ENCODE measurements at places on chromosomes 7 and 10.

DNA sequence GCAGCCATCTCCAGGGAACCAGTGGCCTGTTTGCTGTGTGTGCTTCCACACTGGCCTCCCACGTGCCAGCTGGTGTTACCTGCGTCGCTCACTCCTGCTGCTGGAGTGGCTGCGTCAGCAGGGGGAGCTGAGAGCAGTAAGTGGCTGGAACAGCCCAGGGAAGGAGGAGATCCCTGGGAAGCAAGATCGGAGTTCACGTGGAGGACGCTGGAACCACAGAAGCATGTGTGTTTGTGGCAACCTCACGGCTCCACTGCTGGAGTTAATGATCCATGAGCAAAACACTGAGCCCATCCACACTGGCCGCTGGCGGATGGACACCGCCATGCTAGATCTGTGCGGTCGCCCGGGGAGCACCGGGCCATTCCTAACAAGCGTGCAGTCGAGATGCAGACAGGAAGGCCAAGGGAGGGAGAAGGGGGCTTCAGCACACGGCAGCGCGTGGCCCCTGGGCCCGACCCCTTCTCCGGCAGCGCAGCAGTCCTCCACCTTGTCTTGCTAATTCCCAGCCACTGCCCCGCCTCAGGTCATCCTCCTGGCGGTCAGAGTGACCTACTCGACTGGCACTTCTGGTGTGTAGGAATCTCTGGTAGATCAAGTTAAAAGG is 68.5 kb upstream of the EEPD1 start:
- peak; percentile 82 for DNase-seq

DNA sequence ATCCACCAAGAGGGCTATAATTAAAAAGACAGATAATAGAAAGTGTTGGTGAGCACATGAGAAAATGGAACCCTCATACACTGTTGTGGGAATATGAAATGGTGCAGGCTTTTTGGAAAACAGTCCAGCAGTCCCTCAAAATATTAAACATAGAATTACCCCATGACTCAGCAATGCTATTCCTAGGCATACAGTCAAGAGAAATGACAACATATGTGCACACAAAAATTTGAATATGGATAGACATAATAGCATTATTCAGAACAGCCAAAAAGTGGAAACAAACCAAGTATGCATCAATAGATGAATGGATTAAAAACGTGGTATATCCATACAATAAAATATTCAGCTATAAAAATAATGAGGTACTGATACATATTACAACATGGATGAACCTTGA is 64.5 kb upstream of the GDF10 start:
- DNase-seq = no peak

- peak; percentile 61 for DNase-seq
Observed at GRCh38 chr10:77291596-77292505, 345.8 kb downstream of the KCNMA1 start.

GRCh38 chr7:128108641-128109423 is 77.6 kb upstream of the LRRC4 start:
- DNase-seq = no peak

- DNase-seq = no peak
Observed at GRCh38 chr7:39987641-39988347, 37.7 kb downstream of the CDK13 start.

- no peak for DNase-seq
Observed at GRCh38 chr7:99243751-99244337, 28.8 kb upstream of the MYH16 start.

GRCh38 chr7:157576415-157576814 is 239.6 kb downstream of the DNAJB6 start:
- DNase-seq = no peak

DNA sequence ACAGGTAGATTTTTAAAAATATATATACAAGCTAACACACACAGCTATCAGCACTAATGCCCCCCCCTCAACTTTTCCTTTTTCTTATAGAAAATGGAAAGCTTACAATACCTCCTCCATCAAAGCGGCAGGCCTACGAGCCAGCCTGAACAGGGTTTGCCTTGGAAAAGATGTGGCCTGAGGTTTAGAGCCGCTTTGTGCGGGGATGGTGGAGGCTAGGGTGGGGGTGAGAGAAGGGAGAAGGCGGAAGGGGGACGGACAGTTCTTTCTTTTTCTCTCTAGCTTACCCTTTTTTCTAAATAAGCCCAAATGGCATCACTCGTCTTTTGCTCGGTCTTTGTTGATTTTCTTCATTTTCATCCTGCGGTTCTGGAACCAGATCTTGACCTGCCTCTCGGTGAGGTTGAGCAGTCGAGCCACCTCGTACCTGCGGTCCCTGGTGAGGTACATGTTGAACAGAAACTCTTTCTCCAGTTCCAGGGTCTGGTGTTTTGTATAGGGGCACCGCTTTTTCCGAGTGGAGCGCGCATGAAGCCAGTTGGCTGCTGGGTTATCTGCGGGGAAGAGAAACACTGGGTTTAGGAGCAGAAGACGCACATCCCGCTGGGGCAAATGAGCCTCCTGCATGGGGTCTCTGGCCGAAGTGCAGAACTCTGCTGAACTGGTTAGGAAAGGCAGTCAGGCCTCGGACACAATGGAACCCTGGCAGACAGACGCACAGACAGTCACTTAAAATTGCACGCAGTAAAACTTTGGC is 1.9 kb downstream of the HOXA9 start:
- no peak for DNase-seq

GRCh38 chr7:45102785-45103712 is 8.4 kb downstream of the TBRG4 start:
- DNase-seq = no peak

DNA sequence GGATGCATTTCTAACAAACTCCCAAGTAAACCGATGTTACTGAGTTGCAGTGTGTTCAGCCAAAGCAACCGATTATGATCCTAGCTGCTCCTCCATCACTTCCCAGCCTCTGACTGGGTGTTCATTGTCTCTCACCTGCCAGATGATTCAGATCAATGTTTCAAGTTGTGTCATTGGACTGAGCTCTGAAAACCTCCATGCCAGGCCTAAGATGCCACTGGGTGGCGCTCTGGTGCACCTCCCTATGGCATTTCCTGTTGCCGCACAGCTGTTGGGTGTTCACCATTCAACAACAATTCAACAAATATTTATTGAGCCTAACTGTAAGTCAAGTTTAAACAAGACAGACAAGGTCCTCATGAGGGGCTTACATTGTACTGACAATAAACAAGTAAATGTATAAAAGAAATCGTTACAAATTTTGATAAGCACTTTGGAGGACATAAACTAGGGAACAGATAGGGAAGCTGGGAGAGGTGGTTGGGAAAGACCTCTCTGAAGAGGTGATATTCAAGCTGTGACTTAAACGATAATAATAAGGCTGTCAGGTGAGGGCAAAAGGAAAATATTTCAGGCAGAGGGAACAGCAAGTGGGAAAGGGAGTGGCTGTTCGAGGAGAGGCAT is 22.8 kb downstream of the RGR start:
- peak; percentile 55 for DNase-seq

DNA sequence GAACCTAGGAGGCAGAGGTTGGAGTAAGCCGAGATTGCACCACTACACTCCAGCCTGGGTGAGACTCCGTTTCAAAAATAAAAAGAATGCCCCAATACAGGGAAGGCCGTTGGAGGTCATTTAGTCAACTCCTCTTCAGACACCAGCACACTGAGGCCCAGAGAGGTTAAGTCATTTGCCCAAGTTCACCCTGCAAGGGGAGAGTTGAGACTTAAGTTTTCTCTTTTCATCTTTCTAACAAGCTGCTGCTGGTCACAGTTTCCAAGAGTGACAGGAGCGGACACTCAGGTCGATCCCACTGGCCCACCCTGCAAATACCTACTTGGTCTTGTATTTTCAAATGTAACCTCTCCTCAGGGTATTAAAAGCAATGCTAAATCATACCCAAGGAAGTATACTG is 30.4 kb upstream of the VCL start:
- DNase-seq = no peak

DNA sequence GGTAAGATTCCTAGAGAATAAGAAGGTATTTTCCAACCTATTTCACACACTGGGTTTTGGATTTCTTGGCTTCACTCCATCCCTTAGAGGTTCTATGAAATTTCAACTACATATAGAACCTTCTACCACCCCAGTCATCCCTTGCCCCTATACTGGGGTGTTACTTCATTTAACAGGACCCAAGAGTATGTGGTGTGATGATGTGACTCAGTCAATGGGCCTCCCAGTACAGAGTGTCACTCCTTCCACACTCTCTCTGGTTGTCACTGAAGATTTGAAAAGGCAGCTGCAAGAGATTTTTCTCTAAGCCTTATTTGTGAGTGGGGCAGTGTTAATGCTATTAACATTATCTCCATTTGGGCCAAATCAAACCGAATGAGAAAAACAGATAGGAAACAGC is 33.5 kb downstream of the FGFBP3 start:
- no peak for DNase-seq

DNA sequence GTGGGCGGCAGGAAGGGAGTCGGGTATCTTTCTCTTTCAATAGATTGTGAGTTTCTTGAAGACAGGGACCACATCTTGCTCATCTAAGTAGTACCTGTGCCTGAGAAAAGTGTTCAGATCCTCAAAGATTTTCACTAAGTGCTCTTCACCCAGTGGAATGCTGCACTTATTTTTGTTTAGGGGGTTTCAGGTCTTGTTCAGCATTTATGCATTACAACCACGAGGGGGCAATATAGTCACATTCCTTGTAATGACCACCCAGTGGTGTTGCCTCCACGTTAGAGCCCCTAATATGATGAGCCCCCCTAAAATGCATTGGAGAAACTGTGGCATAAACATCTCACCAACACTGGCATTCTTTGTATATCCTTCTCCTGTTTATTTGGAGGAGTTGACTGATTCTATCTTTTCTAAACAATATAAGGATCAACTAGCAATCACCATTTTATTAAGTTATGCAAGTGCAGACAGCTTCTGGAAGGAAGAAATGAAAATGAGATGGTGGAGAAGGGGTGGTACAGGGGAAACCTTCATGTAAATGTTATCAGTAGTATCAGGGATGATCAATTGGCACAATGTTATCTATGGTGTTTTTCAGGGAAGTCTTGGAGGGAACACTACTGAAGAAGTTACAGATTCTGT is 3.1 kb upstream of the PAPSS2 start:
- DNase-seq = no peak

DNA sequence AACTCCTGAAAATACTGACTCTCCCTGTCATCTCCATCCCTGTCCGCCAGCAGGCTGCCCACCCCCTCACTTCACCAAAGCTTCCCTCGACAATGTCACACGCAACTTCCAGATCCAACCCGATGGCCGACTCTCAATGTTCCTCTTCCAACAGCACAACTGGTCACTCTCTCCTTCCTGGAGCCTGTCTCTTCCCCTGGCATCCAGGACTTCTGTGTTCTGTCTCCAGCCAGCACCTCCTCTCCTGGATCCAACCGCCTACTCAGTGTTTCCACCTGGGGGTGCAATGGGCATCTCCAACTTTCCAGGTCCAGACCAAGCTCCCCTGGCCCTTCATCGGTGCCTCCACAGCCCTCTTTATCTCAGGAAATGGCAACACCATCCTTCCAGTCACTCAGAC is 8.6 kb downstream of the CPA5 start:
- DNase-seq = no peak

DNA sequence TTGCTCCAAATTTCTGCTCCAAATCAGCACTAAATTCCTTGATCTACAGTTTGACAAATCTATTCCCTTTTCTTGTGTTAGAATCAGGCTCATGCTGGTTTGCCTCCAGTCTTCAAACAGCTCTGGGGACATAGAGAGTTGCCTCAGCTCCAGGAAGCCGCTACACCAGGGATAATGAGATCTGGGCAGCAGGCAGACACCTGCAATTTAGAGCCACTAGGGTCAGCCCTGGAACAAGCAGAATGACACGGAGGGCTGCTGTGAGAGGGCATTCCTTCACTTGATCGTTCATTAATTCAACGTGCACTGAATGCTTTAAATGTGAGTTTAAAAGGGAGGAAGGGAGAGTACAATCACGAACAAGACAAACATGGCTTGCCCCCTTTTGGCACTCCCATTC is 3.7 kb upstream of the ELMO1 start:
- DNase-seq = no peak

All from Daoy (cell line).